ENCODE measurements at places on chromosomes 6 and 20. TPM values are rescaled to one million over a fixed set of nuclear protein-coding genes. Genes with fewer than 3 reads are reported as not detected.

Gene SMPDL3A
- 16.5 TPM for total RNA-seq

DNA sequence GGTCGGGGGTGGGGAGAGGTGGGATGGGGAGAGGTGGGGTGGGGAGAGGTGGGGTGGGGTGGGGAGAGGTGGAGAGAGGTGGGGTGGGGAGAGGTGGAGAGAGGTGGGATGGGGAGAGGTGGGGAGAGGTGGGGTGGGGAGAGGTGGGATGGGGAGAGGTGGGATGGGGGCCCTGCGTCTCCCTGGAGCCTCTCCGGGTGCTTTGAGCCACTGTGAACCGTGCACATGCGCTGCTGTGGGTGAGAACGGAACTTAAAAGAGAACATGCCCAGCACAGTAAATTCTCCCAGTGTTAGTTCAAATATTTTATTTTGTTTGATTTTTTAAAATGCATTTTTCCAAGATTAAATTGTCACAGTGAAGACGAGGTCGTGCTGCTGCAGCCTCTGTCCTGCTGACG is 16.7 kb downstream of the SS18L1 start:
- no peak for DNase-seq

Gene MYT1
- not detected for total RNA-seq

GRCh38 chr20:49203746-49204145 is 15.5 kb upstream of the DDX27 start:
- no peak for DNase-seq

- no peak for DNase-seq
These were observed 957 bp downstream of the TTK start for GRCh38 chr6:80005406-80005805.

GRCh38 chr6:14883921-14884320 is 361.9 kb upstream of the JARID2 start:
- DNase-seq = no peak

All from Caki2 (cell line).